ENCODE measurements at places on chromosomes 2 and 18.

DNA sequence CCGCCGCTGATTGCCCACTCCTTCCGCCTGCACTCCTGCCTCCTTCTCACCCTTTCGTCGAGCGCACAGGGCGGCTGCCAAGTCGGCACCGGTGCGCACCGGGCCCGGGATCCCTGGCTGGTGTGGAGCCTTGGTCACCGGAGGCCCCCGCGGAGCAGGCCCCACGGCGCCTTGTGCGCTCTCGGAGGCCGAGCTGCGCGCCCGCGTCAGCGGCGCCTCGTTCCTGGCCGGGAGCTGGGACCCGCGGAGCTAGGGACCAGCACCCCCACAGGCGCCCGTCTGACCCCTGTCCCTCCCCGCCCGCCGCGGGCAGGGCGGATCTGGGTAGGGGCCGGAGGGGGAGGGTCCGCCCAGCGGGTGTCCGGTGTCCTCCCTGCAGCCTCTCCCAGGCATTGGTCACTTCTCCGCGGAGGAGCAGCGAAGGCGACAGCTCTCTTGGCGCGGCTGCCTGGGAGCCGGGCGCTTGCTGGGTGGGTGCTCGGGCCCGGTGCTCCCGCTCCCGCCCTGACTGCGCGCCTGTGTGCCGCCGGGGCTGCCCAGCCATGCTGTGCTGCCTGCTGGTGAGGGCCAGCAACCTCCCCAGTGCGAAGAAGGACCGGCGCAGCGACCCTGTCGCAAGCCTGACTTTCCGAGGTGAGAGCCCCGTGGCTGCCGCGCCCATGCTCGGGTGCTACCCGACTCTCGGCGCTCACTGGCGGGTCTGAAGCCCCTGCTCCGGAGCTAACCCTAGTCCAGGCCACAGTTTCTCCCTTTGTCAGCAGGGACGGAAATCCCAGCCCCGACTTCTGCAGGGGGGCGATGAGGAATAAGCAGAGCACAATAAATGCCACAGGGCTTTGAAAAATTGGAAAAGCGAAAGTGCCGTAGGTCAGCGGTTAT lies 13.2 kb downstream of the DYSF start:
- DNase-seq, result no peak

- DNase-seq, result no peak
Measured at GRCh38 chr2:73426176-73426575, 40.5 kb downstream of the ALMS1 start.

DNA sequence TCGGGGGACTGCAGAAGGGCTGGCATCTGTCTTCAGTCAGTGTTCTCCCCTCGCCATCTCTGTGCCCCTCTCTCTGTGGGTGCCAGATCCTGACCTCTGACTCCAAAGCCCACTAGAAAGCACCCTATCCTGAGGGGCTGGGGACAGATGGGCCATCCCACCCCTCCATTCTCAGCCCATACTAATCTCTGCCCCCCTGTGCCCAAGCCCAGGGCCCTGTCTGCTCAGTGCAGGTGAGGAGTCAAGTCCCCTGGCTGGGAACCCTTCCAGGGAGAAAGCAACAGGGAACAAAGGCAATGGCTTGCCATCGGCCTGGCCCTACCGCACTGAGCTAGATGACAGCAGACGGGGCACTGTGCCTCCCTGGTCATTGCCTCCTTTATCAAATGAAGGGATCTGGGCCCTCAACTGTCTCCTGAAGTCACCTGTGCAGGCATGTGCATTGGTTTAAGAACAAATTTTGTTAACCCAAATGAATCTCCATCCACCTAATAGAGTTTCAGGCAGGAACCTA lies 42.7 kb upstream of the ID2 start:
- no peak for DNase-seq

GRCh38 chr2:118720866-118721265 lies 126.6 kb downstream of the EN1 start:
- DNase-seq, result no peak

- no peak for DNase-seq
Measured at GRCh38 chr2:28173377-28173776, 219.3 kb upstream of the FOSL2 start.

DNA sequence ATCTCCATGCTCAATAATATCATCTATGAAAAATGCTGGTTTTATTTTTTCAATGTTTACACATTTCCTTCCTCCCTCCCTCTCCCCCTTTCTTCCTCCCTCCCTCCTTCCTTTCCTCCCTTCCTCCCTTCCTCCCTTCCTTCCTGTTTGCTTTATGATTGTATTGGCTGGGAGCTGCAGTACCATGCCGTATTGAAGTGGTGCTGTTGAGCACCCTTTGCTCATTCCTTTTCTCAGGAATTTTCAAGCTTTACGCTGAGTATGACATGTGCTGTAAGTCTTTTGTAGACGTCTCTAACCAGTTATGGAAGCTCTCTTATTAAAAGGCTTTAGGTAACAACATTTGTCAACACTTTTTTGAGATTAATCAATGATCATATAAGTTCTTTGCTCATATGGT lies 100.4 kb downstream of the SNTG2 start:
- DNase-seq, result no peak

DNA sequence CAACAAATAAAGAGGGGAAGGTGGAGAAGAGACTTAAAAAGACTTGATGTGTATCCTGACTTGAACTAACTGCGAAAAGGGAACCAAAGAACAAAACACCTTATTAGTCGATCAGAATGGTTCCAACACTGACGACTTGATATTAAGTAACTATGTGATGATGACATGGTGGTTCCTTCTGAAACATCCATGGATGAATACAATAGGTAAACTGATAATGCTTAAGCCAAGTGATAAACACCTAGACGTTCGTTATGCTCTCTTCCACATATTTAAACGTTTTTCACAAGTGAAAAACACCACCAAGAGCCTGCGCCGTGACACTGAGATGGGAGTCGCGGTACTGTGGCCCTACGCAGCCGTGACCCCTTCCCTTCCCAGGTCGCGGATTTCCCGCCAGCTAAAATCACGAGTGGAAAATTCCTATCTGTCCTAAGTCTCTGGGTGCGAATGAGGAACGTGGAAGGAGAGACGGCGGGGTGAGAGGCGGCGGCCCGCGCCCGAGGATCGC lies 797 bp downstream of the TTC32 start:
- DNase-seq, result no peak

DNA sequence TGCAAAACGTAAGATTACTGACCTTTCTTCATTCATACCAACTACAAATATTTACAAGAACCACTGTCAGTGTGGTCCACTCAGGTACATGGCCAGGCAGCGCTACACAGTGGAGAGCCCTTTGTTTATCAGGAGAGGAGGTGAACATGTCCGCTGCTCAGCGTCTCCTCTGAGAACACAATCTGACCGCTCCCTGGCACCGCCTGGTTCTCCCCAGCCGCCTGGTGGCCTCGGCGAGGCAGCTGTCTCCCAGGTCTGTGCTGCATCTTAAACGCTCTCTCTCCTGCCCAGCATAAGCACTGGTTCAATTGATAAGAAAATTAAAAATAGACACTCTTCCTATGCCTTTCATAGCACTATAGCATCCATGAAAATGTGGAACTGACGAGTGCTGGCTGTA lies 146.8 kb upstream of the PXDN start:
- no peak for DNase-seq

DNA sequence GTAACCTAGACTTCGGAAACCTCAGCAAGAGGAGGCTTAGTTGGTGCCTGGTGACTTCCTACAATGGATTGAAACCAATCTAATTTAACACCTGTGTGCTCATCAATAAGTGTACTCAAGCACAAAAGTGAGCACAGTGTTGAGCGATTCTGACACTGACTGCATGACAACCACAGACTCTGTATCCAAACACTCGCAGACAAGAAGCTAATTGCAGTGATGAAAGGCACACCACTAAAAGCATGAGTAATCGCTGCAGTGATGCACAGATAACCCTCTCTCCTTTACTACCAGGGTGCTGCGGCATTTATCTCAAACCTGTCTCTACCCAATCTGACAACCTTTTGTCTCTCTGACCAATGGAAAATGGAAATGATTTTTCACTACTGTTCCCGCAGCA lies 168.1 kb downstream of the AFF3 start:
- DNase-seq, result no peak

- DNase-seq, result peak; percentile 25
Measured at GRCh38 chr2:12412898-12413305, 303.8 kb upstream of the TRIB2 start.

- no peak for DNase-seq
Measured at GRCh38 chr18:77702686-77703085, 453.0 kb downstream of the GALR1 start.

DNA sequence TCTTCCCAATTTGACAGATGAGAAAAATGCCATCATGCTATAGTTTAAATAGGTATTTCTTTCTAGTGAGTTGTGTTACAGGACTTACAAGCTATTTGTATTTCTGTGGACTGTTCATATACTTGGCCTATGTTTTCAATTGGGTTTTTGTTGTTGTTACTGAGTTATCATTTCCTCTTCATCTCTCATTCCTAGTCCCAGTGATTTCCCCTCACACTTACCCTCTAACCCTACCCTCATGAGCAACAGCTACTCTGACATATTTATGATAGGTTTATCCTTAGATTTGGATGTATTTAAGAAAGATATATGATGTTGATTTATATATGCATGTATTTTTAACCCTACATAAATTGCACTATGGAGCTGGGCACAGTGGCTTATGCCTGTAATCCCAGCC lies 10.9 kb upstream of the PSD4 start:
- DNase-seq, result no peak

- no peak for DNase-seq
Measured at GRCh38 chr2:113282747-113283533, 4.2 kb upstream of the PAX8 start.

DNA sequence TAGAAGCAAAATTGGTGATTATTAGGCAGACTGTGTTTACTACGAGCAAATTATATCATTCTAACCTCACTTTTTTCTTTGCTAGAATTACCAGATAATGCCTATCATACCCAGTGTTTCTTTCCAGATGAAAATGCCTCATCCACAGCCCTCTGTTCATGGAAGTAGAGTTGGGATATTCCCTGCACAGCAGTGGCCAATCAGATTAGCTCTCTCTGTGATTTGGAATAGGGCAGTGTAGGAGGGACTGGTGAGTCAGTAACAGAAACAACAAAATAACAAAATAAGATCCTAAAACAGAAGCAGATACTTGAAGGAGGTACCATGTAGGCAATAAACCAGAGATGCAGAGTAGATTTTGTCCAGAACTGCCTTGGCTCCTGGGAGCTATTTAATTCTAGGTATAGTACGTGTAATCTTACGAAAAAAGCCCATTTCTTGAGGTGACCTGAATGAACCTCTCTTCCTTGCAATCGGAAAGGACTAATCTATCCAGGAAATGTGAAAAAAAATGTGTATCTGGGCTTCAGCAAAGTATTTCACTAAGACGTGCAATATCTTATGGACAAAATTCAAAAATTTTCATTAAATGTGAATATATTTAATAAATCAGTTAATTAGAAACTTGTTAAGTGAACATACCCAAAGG lies 18.4 kb upstream of the TMEM17 start:
- DNase-seq, result no peak

GRCh38 chr2:134718023-134718816 lies 580 bp downstream of the TMEM163 start:
- DNase-seq, result no peak

GRCh38 chr2:70938586-70938950 lies 2.9 kb downstream of the ATP6V1B1 start:
- no peak for DNase-seq

- no peak for DNase-seq
Measured at GRCh38 chr2:188459061-188459460, 167.4 kb downstream of the GULP1 start.

GRCh38 chr18:67964462-67964861 lies 447.9 kb upstream of the DSEL start:
- no peak for DNase-seq

DNA sequence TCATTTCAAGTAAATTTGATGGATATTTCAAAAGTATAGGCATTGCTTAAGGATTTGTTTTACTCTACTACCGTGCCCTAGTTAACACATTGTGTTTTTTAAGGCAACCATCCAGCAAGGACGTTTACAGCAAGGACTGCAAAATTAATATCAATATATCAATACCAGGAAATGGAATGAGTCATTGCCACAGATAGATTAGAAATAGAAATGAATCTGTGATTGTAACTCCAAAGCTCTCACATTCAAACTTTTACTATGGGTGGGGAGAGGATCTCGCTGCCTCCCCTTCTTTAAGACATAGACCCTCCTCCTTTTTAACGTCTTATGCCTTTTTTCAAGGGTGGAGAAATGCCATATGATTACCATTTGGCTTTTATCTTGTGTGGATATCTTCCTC lies 3.8 kb downstream of the CD28 start:
- no peak for DNase-seq

DNA sequence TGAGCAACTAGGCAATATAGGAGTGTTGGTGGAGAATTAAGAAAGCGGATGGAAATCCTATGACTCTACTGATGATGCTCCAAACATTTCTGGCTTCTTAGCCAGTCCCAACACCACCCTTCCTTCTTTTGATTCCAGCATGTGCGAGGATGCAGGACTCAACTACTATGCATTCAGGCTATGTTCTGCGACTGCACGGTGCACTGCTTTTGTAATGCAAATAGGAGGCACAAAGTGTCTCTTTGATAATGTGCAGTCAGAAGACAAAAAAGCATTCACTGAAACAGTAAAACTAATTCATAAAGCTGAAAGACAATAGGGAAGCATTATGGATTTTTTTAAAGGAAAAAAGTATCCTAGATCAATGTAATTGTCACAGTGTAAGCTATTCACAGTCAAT lies 106.7 kb downstream of the MEIS1 start:
- DNase-seq, result no peak

DNA sequence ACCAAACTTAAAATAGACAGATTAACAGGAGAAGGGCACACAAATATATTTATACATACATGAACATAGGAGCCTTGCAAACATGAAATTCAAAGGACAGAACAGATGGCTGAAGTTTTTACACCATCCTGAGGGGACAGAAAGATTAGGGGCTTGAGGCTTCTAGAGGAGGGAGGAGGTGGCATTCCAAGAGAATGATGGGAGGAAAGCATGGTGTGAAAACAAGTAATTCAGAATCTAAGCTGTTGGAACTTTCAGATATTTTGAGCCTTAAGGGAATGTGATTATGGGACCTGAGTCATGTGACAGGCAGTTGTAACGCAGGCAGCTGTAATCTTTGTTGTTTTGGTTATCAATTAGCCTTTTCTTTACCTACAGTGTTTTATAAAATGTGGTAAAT lies 225.2 kb upstream of the SPOPL start:
- no peak for DNase-seq

GRCh38 chr2:235421618-235422017 lies 72.2 kb upstream of the AGAP1 start:
- no peak for DNase-seq

DNA sequence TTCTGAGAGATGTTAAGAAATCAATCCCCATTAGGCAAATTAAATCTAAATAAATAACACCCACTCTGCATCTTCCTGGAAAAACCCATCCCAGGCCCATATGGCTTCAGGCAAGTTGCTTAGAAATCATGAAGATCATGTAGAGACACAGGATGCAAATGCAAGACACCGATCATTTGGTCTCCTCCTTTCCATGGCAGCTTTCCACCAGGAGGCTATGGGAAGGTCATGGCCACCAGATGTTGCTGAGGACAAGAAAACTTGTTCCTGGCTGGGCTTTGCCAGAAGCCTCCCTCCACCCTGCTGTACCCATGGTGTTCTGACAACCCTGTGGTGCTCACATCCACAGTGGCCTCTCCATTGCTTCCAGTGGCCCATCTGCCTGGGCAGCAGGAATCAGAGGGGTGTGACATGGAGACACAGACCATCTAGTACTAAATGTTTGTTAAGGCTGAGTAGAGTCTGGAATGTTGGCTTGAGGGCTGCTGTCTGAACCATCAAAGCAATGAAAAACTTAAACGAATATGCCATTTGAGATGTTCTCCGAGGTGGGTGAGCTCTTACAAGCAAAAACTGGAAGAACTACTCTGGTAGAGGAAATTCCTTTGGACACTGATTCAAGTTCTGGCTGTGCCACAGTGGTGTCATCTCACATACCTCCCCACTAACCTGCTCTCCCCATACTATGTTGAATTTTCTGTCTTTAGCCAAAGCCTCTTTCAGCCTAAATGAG lies 293.2 kb downstream of the TNS1 start:
- DNase-seq, result no peak

All from activated CD4-positive, alpha-beta T cell treated with anti-CD3 and anti-CD28 coated beads for 4 hours (primary cell).